Stimulated activated CD4-positive, alpha-beta T cell treated with anti-CD3 and anti-CD28 coated beads, Interleukin-15, amount 100 ng/mL, for 24 hours (primary cell): ENCODE measurements at places on chromosomes 16 and 17.

DNA sequence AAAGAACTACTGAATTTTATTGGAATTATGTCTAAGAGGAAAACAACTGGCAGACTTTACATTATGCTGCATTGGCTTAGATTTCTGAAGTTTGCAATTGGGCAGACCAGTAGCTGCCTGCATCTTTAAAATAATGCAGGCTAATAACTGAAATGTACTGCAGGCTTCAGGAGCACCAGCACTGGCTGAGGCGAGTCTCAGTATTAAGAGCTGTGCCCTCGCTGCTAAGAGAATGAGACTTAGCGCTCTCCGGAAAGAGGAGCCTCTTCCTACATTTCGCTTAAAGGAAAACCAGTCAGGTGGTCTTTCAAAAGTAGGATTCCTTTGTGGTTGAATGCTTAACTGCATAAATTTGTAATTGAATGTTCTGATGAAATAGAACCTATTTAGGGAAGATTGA lies 885 bp downstream of the CNTNAP4 start:
- no peak for DNase-seq

DNA sequence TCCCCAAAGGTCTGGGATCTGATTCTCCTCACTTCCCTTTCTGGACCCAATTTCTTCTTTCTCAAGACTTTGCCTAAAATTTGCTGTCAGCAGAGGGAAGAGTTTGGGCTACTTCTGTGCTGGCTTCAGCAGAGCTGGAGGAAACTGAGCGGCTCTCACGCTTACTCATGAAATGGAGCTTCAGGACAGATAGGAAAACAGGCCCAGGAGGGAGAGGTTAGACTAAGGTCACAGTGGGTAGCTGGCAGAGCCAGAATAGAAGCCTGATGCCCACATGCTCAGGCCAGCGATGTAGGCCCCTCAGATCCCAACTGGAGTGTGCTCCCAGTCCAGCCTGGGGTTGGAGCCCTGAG lies 593 bp downstream of the SLC38A7 start:
- DNase-seq, result no peak

GRCh38 chr17:74059479-74060240 lies 143.8 kb upstream of the RPL38 start:
- DNase-seq, result no peak

DNA sequence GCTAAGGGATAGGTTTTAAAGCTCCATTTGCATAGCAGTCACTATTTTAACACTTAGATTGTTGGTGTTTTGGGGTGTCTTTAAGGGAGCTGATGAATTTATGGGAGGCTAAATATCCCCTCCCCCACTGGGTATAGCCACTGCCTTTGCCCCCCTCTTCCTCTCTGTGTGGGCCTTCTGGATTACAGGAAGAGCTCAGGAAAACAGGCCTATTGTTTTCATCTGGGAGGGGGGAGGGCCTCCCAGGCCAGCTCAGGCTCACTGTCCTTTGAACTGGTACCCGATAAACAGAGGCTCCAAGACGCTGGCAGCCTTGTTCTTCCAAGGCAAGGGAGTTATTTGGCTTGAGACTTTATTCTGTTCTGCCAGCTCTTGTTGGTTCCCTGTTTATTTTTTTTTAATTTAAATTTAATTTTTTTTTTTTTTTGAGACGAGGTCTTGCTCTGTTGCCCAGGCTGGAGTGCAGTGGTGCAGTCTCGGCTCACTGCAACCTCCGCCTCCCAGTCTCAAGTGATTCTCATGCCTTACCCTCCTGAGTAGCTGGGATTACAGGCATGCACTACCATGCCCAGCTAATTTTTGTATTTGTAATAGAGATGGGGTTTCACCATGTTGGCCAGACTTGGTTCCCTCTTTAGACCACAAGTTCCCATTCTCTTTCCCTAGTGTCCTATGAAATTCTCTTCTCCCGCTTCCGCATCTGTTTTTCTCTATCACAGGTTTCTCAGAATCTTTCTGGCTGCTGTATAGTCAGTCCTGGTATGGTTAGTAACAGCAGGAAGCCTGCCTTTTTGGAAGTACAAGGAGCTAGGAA lies 25.1 kb downstream of the MINK1 start:
- DNase-seq, result no peak

DNA sequence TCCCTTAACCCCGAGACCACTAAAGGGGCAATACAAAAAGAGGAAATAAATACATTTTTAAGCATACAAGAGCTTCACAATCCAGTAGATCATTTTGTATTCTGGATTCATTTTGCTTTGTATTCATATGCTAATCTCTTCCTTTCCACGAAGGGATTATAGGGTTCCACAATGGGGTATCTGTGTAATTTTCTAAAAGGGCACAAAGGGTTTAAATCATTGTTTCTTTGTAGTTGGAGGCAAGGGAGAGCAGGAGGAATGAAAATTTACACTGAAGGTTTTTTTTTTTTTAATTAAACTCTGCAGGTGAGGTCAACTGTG lies 592 bp upstream of the NUFIP2 start:
- DNase-seq, result no peak

DNA sequence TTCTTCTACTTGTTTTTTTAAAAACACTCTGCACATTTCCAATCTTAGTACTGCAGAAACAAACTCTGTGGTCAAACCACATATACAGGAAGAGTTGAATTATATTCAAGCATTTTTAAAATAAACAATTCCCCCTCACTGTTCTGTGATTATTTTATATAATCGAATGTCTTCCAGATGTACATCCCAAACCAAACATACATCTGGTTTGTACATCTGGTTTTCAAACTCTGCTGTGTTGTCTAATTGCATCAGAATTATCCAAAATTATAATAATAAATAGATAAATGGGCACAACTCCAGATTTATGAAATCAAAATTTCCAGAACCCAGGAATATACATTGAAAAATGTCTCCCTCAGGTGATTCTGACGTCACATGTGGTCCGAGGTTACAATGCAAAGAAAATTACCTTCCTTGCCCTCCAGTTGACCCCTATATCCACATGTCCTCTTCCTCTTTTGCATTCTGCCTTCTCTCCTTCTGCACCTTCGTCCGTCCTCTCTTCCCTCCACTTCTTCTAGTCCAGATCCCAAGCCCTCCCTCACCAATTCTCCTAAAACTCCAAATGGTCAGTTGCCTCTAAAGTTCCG lies 13.3 kb upstream of the CCDC144A start:
- DNase-seq, result no peak

GRCh38 chr16:30145657-30146056 lies 22.6 kb upstream of the MAPK3 start:
- no peak for DNase-seq

- no peak for DNase-seq
These were observed 4.3 kb downstream of the MYH8 start for GRCh38 chr17:10417431-10417830.

DNA sequence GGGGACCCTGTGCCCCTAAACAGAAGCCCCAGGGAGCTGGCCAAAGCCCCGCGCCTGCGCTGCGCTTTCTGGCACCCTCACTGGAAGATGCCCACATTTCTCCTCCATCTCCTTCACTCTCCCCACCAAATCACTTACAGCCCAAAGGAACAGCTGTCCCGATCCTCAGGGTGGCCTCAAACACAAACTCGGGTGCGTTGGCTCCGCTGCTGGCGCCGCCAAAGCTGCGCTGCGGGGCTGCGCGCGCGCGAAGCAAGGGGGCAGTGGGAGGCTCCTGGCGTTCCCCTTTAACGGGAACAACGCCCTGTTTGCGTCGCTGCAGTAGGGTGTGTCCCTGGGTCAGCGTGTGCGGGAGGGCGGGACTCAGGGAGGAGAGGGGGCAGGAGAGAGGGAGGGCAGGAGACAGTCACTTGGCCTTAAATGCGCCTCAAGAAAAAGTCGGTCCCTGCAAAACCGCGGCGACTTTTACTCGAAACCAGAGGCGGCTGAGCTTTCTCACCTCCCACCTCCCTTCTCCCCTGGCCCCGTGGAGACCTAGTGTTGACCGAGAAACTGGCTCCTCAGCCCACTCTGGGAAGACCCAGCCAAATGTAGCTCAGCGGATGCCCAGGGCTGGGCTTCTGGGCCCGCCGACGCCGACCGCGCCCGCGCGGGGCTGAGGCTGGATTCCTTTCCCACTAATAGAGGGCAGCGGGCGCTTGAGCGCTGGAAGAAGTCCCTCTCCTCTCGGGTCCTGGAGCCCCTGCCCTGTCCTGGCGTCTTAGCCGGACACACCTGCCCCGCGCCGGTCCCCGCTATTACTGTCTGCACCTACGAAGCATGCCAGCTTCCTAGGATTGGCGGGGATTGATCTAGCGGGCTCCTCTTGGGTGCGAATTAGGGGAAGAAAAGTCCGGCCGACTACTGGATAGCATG lies 2.6 kb downstream of the PMP22 start:
- DNase-seq, result peak; percentile 25

DNA sequence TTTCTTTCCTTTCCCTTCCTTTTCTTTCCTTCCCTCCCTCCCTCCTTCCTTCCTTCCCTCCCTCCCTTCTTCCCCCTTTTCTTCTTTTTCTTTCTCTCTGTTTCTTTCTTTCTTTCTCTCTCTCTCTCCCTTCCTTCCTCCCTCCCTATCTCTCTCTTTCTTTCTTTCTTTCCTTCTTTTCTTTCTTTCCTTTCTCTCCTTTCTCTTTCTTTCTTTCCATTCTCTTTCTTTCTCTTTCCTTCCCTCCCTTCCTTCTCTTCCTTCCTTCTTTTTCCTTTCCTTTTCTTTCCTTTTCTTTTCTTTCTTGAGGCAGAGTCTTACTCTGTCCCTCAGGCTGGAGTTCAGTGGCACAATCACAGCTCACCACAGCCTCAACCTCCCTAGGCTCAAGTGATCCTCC lies 31.0 kb downstream of the DEXI start:
- no peak for DNase-seq

GRCh38 chr16:53091466-53092211 lies 36.8 kb downstream of the CHD9 start:
- DNase-seq, result peak; percentile 21
